Fibroblast of skin of scalp (primary cell): ENCODE measurements at places on chromosomes 7 and 10.

DNA sequence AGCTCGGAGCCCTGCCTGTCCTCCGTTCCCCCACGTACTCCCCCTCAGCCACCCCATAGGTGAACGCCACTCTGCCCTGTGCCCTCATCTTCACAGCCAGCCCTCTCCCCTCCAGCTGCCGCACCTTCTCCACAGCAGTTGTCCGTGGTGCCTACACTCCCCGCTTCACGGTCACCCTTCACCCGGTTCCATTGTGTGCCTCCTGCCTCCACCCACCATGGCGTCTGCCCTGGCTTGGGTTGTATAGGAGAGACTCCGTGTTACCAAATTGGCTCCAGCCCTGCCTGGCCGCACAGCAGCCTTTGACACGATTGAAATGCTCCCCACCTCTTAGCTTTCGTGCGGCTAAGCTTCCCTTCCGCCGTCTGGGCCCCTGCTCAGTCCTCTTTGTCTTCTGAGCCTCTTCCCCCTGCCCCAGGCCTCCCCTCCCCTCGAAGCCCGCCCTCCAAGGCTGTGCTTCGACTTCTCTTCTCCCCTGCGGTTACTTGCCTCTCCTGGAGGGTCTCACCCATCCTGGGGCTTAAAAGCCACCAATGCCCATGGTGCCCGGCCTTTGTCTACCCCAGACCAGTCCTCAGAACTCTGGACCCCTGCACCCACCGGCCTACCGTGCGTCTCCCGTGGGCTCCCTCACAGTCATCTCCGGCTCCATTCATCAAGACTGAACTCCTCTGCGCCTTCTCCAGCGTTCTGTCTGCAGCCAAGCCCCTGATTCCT is 18.5 kb upstream of the NODAL start:
- DNase-seq = no peak

DNA sequence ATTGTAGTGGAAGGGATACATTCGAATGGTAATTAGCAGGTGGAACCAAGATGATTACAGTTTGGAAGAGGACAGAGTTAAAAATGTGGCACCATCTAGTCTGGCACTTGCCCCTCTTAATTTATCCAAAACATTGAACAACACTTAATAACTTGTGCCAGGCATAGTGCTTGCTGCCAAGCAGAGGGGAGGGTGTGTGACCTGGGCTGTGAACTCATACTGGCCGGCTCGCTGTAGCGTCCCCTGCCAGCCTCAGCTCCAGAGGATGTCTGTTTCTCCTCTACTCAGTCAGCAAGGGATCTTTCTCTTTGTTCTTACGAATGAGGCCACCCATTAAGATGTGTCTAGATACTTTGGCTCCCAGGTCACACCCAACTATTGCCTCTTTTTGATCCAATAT is 179.4 kb upstream of the INHBA start:
- no peak for DNase-seq

DNA sequence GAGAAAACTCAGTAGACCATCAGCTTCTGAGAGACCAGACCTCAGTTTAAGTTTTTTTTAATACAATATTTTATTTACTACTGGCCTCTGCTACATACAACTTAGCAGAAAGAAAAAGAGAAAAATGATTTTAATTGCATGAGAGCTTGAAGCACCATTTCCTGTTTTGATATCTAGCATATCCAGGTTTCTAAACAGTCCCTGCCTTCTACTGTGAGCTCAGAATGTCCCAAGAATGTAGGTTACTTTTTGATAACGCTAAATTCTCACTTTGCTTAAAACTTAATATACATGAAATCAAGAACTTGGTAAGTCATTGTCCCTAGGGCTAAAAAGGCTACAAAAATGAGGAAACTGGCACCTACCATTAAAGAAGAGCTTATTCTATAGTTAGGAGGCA is 7.0 kb downstream of the TMEM243 start:
- DNase-seq = no peak

DNA sequence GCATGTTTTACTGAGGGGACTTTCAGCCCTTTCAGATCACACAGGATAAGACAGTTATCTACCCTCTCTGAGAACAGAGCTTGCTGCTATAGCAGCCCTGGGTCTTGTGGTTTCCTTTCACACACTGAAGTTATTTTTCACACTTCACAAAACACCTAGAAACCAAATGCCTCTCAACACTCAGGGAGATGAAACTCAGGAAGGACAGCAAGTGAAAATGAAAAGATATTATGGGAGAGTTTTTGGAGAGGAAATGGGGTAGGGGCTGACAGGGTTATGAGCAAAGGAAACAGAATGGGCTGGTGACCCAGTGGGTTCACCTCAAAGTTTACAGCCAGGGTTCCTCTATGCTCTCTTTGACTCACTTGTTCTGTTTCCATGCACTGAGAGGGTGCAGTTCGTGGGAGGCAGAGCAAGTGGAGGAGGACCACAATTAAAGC is 17.0 kb upstream of the GIMAP2 start:
- no peak for DNase-seq

- DNase-seq = no peak
These were observed 93.8 kb upstream of the SVIL start for GRCh38 chr10:29728541-29729049.

DNA sequence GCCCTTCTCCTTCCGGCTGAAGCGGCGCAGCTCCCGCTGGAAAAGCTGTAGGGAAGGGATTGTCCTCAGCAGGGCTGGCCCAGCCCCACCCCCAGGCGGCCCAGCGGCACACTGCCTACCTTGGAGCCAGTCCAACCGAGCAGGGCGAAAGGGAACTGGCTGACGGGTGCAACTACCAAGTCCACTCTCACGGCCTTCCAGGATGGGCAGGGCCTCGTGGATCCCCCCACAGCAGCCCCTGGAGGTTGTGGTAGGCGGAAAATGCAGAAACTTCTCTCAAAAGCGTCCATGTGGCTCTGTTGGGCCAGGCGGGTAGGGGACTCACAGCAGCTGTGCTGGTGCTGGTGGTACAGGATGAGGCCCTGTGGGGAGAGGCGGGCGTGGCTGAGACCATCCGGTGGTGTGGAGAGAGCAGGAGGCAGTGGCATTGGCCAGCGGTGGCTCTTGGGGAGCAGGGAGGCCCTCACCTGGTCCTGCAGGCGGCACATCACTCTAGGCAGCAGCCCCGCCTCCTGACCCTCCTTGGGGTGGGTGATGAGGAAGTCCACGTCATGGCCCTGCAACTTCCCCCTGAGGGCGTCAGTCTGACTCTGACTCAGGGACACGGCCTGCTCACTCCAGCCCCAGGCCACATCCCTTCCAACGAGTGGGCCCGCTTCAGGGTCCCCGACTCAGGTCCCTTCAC is 8.4 kb upstream of the PGAM2 start:
- DNase-seq = no peak

GRCh38 chr7:155222061-155222460 is 75.6 kb upstream of the INSIG1 start:
- peak; percentile 34 for DNase-seq

DNA sequence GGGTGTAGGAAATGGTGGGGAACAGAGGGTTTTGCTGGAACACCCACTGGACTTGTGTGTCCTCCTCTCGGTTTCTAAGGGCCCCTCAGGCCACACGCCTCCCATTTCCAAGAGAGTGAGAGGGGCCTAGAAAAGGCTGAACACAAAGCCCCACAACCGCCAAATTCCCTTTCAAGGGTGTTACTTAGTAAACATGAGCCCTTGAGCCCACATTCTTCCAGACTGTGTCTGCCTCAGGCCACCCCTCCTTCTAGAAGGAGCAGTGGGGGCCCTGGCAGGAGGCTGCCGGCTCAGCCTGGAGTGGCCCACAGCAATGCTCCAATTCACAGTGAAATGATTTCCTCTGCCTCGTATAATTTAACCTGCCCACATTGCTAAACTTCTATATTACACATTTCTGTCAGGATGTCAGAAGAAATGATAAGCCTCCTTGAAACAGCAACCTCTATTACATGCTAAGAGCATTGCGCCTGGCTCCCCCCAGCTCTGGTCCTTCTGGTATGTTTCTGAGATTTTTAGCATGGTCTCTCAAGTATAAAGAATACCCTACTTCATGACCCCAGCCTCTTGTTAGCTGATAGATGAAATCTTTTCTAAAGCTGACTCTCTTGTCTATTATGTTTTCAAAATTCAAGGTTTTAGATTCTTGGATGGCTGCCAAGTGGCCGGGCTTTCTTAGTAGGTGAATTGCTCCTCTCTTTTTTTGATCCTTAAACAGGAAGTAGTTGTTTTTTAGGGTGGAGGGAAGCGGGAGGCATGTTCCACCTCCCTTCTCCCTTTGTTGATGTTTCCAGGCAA is 673.9 kb upstream of the GALNT17 start:
- peak; percentile 24 for DNase-seq

DNA sequence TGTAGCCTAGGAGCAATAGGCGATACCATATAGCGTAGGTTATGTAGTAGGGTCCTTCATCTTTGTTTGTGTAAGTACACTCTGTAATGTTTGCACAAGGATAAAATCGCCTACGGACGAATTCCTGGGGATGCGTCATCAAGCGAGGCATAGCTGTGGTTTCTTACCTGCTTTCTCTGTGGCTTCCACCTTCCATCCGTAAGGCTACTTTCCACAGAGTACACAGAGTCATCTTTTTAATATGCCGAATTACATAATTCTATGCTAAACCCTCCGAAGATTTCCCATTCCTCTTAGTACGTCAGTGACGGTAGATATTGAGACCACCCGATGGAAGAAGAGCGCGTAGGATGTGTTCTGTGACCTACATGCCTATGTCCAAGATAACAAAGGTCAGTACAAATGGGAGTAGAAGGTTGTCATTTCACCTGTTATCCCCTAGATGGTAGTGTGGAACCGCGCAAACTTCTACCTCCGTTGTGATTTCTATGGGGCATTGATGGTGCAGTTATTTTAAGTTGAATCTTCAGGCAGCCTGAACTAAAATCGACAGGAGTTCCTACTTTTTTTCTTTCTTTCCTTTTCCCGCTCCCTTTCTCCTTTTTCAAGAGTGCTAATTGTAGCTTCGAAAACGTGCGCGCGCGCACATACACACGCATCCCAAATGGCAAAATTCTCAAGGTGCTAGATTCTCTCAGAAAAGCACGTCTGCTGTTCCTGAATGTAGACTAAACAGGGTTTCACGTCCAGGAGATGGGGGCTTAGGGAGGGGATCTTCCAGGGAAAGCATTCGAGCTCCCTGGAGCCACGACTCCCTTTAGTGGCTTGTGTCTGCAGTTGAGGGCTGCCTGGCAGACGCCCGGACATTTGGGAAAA is 111.7 kb upstream of the MBL2 start:
- DNase-seq = peak; percentile 71

DNA sequence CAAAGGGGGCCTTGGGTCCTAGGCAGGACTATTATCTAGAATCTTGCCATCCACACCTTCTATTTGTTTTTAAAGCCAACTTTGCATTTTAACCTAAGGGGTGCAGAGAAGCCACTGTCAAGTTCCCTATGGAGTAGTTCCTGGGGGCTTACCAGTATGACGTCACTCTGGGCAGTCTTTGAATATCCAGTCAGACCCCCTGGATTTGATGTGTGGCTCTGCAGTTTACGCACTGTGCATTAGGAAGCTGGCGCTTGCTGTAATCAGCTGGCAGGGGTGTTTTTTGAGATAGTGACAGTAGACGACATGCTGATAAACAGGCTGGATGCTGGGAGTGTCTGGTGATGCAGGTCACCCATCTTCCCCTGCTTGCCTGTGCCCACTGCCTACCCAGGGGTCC is 892.7 kb upstream of the ZNF722 start:
- no peak for DNase-seq
